ENCODE measurements at places on chromosomes 2 and 18. TPM values are rescaled to one million over a fixed set of nuclear protein-coding genes. Genes with fewer than 3 reads are reported as not detected.

The SH3RF3 gene
- total RNA-seq = 32.5 TPM

- DNase-seq = no peak
Measured at GRCh38 chr2:176494949-176495353, 225.7 kb downstream of the MTX2 start.

The MSH6 gene
- 36.4 TPM for total RNA-seq

- DNase-seq = no peak
Measured at GRCh38 chr18:56873441-56874140, 222.4 kb downstream of the WDR7 start.

The FOXD4L1 gene
- not detected for total RNA-seq

GRCh38 chr2:70771446-70771845 lies 3.4 kb upstream of the ADD2 start:
- DNase-seq = no peak

The FAP gene
- total RNA-seq = 50.0 TPM

GRCh38 chr18:2687390-2688001 lies 32.0 kb downstream of the SMCHD1 start:
- no peak for DNase-seq

The MTHFD2 gene
- 48.5 TPM for total RNA-seq

The LYG1 gene
- 1.2 TPM for total RNA-seq

DNA sequence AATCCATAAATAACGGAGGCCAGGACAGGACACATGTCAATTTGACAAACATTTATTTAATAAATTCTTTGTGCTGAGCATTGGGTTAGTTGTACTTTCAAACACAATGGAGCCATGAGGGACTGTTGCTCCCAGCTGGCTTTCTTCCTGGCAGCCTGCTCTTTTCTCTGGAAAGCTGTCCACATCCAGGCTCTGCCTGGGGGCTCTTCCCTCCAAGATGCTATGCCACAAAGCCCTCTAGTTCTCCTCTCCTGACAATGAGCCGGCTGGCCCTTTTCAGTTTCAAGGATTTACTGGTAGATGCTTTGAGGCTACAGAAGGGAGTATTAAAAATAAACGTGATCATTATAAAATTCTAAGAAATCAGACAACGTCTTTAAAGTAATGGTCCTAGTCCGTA lies 44.1 kb upstream of the SLC14A2 start:
- no peak for DNase-seq

GRCh38 chr2:128380061-128380889 lies 61.6 kb upstream of the HS6ST1 start:
- DNase-seq = no peak

- DNase-seq = no peak
Measured at GRCh38 chr2:36450466-36451196, 95.1 kb downstream of the CRIM1 start.

- no peak for DNase-seq
Measured at GRCh38 chr2:227860221-227860641, 11.2 kb upstream of the DAW1 start.

Data from glomerular endothelial cell (primary cell).